Stimulated activated CD8-positive, alpha-beta memory T cell treated with anti-CD3 and anti-CD28 coated beads, Interleukin-12 subunit alpha, Interleukin-12 subunit beta, amount 100 ng/mL, for 4 hours (primary cell): ENCODE measurements at places on chromosomes 3 and 15.

- no peak for DNase-seq
Measured at GRCh38 chr15:43913941-43914340, 87.1 kb downstream of the WDR76 start.

GRCh38 chr15:98330692-98331435 is 317.5 kb upstream of the IGF1R start:
- no peak for DNase-seq

DNA sequence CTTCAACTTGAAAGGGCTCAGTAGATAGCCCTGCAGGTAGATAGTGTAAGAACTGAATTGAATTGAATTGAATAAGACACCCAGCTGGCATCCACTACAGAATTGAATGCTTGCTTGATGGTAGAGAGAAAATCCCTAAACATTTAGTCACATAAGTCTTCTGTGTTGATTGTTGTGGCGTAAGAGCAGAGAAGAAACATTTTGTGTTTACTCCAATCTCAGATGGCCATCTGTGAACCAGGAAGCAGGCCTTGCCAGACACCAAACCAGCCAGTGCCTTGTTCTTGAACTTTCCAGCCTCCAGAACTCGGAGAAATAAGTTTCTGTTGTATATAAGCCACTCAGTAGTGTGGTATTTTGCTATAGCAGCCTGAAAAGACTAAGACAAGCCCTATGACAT is 43.6 kb downstream of the SST start:
- no peak for DNase-seq

GRCh38 chr3:3627114-3627513 is 172.1 kb upstream of the LRRN1 start:
- no peak for DNase-seq

- DNase-seq, result no peak
Measured at GRCh38 chr3:42314411-42314810, 48.4 kb upstream of the CCK start.

DNA sequence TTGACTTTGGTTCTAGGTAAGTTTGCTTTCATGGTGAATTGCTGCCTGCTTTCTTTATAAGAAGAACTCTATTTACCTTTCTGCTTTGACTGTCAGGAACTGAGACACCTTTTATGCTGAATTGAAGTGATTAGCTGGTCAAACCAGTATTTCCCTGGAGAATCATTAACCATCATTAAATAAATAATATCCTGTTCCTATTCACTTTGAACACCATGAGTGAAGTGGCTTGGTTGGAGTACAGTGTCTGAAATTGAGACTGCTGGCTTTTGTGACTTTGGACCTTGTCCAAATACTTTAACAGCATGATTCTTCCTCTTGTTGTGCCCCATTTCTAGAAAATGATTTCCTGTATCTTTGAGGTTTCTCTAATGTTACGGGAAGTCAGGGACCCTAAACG is 5.6 kb upstream of the TMEM62 start:
- no peak for DNase-seq

- DNase-seq, result no peak
Measured at GRCh38 chr15:52093539-52094510, 18.8 kb downstream of the BCL2L10 start.

DNA sequence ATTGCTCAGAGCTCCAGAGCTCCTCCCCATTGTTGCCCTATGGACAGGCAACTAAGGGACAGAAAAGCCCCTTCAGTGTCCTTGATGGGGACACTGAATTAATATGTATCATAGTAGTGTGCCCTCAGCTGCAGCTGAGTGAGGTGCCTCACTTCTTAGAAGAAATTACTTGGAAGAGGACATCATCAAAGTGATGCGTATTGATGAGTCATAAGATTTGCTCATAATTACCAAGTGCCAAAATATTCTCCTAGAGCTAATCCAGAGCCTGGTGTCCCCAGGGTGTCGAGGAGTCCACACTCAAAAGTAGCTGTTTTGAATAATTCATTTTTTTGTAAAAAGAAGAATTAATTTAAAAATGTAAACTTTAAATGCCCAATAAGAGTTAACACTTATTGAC is 200.7 kb upstream of the SEMA6D start:
- no peak for DNase-seq

GRCh38 chr3:61454006-61454585 is 107.3 kb upstream of the PTPRG start:
- DNase-seq, result no peak

DNA sequence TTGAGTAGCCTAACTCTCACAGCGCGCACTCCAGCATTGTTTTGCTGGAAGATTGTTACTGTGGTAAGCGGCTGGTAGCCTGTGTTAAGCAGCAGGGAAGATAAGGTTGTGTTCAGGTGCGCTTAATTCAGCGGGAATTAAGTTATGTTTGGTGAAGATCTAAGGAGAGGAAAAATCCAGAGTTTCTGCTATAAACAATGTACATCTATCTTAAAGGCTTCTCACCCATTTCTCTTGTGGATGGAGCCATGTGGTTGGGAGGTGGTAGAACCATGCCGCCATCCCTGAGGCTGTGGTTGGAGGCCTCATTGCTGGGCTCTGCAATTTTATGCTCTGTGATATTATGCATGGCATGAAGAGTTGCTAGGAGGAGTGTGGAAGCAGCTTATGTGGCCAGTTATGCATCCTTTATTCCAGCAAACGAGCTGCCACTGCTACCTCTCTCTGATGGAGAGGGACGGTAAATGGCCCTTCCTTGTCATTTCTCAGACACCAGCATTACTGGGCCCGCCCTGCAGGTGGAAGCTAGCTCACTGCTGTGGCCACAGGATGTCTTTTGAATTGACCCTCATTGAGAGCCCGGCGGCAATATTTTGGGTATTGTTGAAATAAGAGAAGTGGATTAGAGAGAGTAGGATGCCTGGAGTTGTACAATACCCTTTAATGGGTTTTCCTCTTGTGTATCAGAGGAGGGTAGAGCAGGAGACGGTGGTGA is 1.3 kb downstream of the MINAR1 start:
- no peak for DNase-seq

- DNase-seq, result no peak
Measured at GRCh38 chr3:159239059-159239458, 437.2 kb downstream of the MFSD1 start.

GRCh38 chr3:46881596-46882376 is 4.3 kb downstream of the PTH1R start:
- no peak for DNase-seq

- no peak for DNase-seq
Measured at GRCh38 chr3:195260280-195260905, 10.6 kb downstream of the XXYLT1 start.

DNA sequence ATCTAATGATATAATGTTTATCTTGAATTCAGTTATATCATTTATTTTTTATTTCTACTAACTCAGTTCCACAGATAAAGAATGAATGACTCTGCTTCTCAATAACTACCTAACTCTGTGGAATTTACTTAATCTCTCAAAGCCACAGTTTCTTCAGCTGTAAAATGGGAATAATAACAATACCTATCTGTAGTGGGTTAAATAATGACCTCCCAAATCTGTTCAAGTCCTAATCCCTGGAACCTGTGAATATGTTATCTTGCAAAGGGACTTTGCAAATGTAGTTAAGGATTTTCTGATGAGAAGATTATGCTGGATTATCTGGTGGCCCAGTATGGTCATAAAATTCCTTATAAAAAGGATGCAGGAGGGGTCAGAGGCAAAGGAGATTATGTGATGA is 61.7 kb downstream of the THRB start:
- DNase-seq, result no peak

- no peak for DNase-seq
Measured at GRCh38 chr15:96553006-96553405, 222.5 kb downstream of the NR2F2 start.

GRCh38 chr15:40721701-40722100 is 26.7 kb downstream of the RAD51 start:
- no peak for DNase-seq

- DNase-seq, result no peak
Measured at GRCh38 chr3:71318458-71318827, 265.1 kb downstream of the FOXP1 start.

- DNase-seq, result no peak
Measured at GRCh38 chr15:61598655-61599054, 369.6 kb upstream of the RORA start.

GRCh38 chr3:126355777-126356372 is 1.3 kb downstream of the KLF15 start:
- DNase-seq, result no peak

- DNase-seq, result no peak
Measured at GRCh38 chr3:192597506-192597905, 129.8 kb downstream of the FGF12 start.

DNA sequence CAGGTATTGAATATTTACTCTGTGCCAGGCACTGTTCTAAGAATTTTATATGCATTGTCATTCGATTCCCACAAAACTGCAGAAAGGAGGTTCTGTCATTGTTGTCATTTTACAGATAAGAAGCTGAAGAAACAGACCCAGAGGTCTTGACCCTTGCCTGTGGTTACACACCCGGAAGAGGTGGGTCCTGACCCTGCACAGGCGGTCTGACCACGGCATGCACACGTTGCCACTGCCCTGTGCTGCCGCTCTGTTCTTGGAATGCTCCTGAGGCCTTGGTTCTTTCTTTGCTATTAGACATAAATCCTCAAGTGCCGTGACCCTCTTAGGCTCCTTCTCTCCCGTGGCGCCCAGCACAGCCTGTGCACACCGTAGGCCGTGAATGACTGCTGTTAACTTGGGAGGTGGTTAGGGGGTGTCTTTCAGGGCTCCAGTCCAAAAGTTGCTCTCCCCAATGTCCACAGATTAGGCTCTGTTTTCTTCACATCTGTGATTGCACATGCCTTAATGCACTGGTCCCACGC is 74.1 kb upstream of the PLXNA1 start:
- no peak for DNase-seq

GRCh38 chr15:52082197-52083036 is 30.2 kb downstream of the BCL2L10 start:
- DNase-seq, result no peak

- DNase-seq, result no peak
Measured at GRCh38 chr15:63373866-63374548, 7.6 kb downstream of the CA12 start.

DNA sequence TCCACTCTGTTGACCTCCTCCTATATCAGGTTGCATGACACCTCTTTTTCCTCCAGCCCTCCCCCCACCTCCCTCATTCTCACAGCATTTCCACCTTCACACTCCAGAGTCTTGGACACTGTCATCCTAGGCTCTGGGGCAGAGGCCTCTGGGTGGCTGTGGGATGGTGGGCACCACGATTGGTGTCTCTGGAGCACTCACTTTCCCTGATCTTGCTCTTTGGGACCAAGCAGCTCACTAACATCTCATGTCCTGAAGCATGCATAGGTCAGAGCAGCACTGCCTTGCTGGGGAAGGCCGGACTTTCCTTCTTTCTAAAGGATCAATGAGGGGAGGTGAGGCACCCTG is 14.9 kb downstream of the ZBTB47 start:
- DNase-seq, result no peak

DNA sequence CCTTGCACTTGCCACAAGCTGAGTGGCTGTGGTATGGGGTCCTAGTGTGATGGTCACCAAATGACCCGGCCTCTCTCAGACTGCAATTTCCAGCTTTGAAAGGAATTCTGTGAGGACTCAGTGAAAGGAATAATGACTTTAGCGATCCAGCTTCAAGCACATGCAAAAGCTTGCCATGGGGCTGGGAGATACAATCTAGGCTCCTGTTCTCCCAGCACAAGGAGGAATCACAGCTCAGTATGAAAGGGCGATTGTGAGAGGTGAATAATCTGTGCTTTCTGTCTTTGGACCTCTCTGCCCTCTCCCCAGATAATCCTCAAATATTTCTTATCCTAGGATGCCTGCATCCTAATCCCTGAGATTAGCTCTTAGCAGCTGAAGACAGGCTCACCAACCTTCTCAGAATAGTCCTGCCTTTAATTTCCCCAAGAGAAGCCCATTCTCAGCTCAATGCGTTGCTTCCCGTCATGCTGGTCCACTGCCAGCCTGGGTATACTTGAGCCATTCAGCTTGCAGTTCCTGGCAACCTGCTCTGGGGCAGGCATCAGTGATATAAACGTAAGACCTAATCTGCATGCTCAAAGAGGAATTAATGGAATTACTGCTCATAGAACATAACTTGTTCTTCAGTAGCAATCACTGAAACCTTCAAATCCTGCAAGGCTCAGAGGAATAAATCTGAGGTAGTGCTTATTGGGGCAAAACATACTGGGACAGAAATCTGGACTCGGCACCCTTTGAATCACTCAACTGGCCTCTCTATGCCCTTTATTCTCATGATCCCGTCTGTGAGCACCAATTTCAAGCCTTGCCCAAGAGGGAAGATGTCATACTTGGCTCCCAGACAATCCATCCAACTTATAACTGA is 15.1 kb downstream of the TLNRD1 start:
- no peak for DNase-seq

- no peak for DNase-seq
Measured at GRCh38 chr15:34584996-34585395, 1.5 kb upstream of the GOLGA8B start.

DNA sequence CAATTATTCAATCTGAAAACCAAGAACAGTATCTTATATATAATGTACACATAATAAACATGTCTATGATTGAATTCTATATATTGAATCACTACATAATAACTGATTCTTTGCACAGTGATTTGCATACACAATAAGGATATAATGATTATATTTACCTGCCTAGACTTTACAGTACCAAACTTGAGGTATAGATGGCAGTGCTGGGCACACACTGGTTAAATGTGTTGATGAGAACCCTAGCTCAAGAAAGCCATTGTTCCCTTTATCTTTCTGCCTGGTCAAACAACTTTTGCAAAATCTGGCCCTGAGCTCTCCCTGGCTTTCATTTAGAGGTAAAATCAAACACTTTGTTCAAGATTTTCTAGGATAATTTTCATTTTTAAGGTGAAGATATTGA is 697.7 kb downstream of the TUSC7 start:
- DNase-seq, result no peak

DNA sequence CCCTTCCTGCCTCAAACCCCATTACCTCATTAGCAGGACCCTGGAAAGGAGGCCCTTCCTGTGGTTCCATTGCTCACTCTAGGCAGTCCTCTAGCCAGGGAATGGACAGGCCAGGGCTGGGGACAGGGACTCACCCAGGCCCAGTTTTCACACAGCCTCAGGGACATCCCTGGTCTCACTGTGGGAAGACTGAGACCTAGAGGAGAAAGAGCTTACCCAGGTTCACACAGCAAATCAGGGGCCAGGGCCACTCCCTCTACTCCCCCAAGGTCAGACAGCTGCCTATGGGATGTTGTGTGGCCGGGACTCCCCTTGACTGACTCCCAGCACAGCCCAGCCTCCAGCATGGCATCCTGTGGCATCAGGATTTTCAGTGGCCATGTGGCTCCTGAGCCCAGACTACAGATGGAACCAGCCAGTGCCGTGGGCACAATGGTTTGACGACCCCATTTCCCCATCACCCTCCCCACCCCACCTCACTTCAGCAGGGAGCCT is 49.3 kb downstream of the ADAMTS7 start:
- DNase-seq, result no peak

DNA sequence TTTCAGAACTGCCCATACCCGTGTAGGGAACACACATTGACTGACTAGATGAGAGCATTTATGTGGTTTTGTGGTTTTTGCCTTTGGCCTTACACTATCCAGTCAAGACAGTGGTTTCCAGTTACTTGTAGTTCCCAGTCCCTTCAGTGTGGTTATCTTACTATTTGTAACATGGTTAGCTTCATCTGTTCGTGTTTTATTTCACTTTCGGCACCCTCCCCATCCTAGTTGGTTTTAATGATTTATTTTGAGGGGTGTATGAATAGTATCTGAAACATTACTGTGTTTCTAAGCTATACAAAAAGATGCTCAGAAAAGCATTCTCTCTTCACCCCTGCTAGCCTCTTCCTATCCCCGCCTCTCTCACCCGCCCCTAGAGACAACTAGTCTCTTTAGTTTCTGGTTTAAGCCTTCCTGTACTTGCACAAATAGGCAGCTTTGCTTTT is 14.1 kb downstream of the LYSMD4 start:
- no peak for DNase-seq

- DNase-seq, result no peak
Measured at GRCh38 chr15:36161771-36162212, 417.6 kb upstream of the CDIN1 start.
